Hippocampal formation (tissue), 2 donors: ENCODE measurements at places on chromosomes 12 and 14.
A peak's percentile ranks its signal among the peaks of the same experiment; 100 is the strongest.

- DNase-seq, result no peak
Observed at GRCh38 chr12:61757831-61758505, 502.2 kb upstream of the USP15 start.

GRCh38 chr12:103742349-103742932 lies 98.6 kb downstream of the NT5DC3 start:
- DNase-seq, result no peak

- DNase-seq, result no peak
Observed at GRCh38 chr14:74934041-74934440, 11.0 kb upstream of the RPS6KL1 start.

- DNase-seq, result no peak
Observed at GRCh38 chr14:69170839-69171238, 17.9 kb upstream of the DCAF5 start.

DNA sequence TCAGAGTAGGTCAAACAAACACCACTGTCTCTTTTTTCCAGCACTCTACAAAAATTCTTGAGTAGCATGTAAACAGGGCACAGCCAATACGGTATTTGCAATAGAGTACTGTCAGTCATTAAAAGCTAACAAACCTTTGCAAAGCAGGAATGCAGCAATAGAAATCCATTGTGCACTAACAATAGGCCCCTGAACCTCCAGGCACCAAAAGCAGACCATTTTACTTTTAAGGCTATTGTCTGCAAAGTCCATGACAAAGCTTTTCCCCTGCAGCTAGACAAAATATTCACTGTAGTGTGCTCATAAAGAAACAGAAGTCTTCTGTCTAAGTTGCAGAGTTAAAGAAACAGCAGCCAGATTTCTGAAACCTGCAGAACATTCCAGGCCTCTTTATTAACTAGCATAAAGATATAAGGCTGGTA lies 191.9 kb downstream of the SOX5 start:
- DNase-seq, result no peak

DNA sequence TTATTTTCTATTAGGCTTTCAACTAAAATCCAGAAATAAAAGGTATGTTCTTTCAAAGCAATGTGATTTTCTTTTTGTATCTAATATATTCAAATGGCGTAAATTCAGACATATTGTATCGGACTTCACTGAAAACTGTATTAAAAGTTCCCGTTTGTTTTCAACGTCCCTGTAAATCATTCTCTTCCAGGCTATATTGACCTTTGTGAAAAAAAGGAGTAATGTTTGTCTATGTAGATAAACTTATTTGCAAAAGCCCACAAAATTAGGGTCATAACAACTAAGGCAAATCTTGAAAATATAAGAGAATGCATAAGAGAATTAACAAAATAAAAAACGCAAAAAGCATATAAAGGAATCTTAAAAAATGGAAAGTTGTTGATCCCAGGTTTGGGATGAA lies 1492.4 kb downstream of the AACS start:
- DNase-seq, result no peak

GRCh38 chr12:10771132-10771733 lies 31.2 kb downstream of the TAS2R7 start:
- DNase-seq, result peak; percentile 14

DNA sequence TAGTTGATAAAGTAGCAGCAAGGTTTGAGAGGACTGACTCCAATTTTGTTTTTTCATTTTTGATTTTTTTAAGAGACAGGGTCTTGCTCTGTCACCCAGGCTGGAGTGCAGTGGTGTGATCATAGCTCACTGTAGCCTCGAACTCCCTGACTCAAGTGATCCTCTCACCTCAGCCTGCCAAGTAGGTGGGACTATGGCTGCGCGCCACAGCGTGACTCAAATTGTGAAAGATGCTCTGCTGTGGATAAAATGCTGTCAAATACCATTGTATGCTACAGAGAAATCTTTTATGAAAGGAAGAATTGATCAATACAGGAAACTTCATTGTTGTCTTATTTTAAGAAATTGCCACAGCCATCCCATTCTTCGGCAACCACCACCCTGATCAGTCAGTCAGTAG lies 48.3 kb downstream of the SCN8A start:
- no peak for DNase-seq

- DNase-seq, result no peak
Observed at GRCh38 chr14:104247336-104248202, 109.2 kb downstream of the KIF26A start.

GRCh38 chr14:65075628-65076325 lies 26.5 kb downstream of the MAX start:
- DNase-seq, result no peak

GRCh38 chr14:22388669-22389595 lies 200.1 kb downstream of the DAD1 start:
- no peak for DNase-seq

GRCh38 chr12:124036657-124037109 lies 63.7 kb downstream of the ZNF664 start:
- DNase-seq, result peak; percentile 69

DNA sequence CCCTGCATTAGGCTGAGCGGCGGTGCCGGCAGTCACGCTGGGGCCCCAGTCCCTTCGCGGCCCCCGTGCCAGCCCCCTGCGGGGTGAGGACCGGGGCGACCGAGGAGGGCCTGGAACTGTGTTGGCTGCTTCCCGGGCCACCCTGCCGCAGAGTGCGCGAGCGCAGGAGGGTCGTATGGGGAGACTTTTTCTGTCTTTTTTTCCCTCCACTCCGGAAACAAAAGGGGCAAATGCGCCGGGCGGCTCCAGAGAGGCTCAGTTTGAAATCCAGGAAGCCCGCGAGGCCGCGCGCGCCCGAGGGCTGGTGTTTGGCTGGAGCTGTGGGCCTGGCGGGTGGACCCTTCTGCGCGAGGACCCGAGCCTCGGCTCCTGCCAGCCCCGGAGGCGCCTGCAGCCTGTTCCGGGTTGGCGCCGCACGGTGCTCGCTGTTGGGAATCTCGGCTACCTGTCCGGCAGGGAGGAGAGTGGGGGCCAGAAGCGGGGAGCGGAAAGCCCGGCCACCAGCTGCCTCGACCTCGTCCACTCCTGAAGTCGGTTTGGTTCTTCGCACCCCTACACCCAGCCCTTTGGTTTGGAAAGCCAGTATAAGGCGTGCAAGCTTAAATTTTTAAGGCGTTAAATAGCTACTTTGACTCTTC lies 638 bp downstream of the PLEKHG3 start:
- peak; percentile 28 for DNase-seq

DNA sequence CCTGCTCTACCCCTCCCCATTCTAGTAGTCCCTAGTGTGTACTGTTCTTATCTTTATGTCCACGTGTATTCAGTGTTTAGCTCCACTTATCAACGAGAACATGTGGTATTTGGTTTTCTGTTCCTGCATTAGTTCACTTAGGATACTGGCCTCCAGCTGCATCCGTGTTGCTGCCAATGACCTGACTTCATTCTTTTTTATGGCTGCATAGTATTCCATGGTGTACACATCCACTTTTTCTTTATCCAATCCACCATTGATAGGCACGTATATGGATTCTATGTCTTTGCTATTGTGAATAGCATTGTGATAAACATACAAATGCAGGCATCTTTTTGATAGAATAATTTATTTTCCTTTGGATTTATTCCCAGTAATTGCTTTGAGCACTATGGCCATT lies 327.7 kb downstream of the DUSP6 start:
- no peak for DNase-seq

- DNase-seq, result no peak
Observed at GRCh38 chr12:22014041-22014782, 31.8 kb upstream of the CMAS start.

GRCh38 chr12:102114212-102114611 lies 5.7 kb downstream of the NUP37 start:
- no peak for DNase-seq

- no peak for DNase-seq
Observed at GRCh38 chr14:70821584-70822529, 12.5 kb upstream of the MAP3K9 start.

GRCh38 chr12:122099280-122099749 lies 20.8 kb downstream of the MLXIP start:
- no peak for DNase-seq

DNA sequence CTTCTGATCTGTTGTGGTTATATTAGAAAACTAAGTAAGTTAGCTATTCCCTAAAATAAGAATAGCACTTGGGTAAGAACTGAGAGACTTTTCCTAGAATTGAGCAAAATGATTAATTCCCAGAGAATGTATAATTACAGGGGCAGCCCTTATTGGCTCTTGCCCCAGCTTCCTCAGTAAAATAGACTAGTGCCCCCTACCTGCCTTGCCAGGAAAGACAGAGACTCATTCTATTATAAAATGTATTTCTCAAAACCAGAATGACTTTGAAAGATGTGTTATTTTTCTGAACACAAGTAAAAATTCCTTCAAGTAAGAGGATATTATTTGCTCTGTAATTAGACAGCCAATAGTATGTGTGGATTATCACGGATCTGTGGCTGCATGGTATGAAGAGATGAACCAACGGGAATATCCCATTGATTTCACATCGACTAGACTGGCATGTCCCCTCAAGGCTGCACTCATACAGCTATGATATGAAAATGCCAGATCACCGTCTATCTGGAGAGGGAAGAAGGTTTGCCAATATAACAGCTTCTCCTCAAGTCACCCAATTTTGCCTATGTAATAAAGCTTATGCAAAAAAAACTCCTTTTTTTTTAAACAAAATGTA lies 7.4 kb upstream of the GLRX5 start:
- peak; percentile 72 for DNase-seq

GRCh38 chr14:61103541-61104339 lies 122.7 kb downstream of the SLC38A6 start:
- DNase-seq, result no peak

DNA sequence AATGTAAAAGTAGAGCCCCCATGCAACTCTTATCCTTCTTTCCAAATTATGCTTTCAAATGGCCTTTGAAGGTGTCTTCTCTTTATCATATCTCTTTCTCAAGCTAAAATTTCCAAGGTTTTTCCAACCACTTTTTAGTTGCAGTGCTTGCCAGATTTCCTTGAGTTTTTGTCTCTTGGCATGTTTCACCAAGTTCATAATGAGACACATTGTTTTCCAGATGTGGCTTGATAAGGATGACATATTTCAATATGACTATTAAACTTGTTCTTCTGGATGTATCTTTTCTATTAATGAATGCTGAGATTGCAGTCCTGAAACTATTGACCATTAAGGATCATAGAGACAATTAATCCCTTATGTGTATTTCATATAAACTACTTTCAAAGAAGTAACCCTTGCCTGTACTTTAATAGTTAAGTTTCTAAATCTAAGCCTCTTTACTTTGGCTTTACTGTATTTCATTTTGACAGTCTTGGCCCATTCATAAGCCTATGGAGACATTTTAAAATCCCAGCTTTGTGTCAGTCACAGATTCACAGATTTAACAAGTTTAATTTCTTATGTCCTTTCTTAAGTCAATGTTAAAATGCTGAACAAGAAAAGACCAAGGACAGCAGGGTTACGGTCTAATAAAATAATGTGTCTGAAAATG lies 151.5 kb downstream of the LRFN5 start:
- DNase-seq, result no peak

DNA sequence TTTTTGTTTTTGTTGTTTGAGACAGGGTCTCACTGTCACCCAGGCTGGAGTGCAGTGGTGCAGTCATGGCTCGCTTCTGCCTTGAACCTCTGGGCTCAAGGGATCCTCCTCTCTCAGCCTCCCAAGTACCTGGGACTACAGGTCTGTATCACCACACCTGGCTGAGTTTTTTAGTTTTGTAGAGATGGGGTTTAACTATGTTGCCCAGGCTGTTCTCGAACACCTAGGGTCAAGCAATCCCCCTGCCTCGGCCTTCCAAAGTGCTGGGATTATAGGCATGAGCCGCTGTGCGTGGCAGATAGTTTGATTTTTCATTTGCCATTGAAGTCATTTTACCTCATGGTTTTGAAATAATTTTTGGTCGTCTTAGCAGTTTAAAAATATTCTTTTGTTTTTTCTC lies 94.3 kb upstream of the EIF5 start:
- no peak for DNase-seq

DNA sequence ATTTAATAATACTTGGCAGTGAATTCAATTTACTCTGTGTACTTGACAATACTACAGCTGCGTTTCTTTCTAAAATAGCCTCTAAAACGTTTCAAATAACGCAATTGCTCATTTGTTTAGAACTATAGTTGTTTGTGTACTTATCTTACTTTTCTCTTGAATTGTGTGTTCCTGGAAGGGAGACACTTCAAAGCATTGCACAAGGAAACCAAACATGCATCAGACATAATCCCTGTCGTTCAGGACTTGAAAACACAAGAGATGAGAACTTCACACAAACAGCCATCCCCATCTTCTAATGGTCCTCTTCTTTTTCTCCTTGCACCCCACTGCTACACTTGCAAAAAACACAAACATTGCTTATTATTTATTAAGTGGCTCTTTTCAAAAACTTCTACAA lies 38.5 kb downstream of the PTGER2 start:
- no peak for DNase-seq

- DNase-seq, result no peak
Observed at GRCh38 chr12:34301251-34302130, 279.2 kb downstream of the ALG10 start.
